ENCODE measurements at places on chromosomes 12 and 14.

- no peak overlapping the region for H3K4me3 ChIP-seq
- no peaks in the 10 kb centered on the region for H3K36me3 ChIP-seq
- H3K4me1 ChIP-seq = peaks cover 73% of the 10 kb centered on the region
- DNase-seq = peak; percentile 50
- H3K27me3 ChIP-seq = no peaks in the 10 kb centered on the region
Measured at GRCh38 chr12:2124466-2125023, 71.8 kb downstream of the CACNA1C start.

GRCh38 chr14:21068521-21069387, 1.4 kb upstream of the ARHGEF40 start:
- H3K27ac ChIP-seq = peak overlapping the region; percentile 93
- no peaks in the 10 kb centered on the region for H3K4me1 ChIP-seq
- peak; percentile 83 for DNase-seq
- no peaks in the 10 kb centered on the region for H3K36me3 ChIP-seq
- H3K4me3 ChIP-seq = peak overlapping the region; percentile 61
- H3K27me3 ChIP-seq = no peaks in the 10 kb centered on the region

DNA sequence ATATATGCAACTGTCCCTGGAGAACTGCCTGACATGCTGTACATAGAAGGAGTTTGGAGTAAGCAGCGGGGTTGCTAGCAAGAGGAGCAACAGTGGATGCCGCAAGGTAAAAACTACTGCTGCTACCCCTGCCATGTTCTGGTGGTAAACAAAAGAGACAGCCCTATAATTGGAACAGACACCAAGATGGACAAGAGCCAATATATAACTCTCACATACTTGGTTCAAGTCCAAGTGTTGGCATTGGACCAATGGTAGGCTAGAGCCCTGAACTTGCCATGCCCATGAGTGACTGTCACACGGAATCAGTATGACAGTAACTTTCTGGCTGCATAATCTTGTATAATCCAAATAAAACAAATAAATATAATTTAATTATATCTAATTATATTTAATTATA, 13.7 kb downstream of the ATXN7L3B start:
- H3K4me3 ChIP-seq = no peak overlapping the region
- no peaks in the 10 kb centered on the region for H3K4me1 ChIP-seq
- H3K27me3 ChIP-seq = no peaks in the 10 kb centered on the region
- H3K36me3 ChIP-seq = no peaks in the 10 kb centered on the region
- DNase-seq = no peak
- H3K27ac ChIP-seq = no peak overlapping the region

- peaks cover 44% of the 10 kb centered on the region for H3K4me1 ChIP-seq
- no peak for DNase-seq
- H3K4me3 ChIP-seq = no peak overlapping the region
- no peaks in the 10 kb centered on the region for H3K36me3 ChIP-seq
- H3K27me3 ChIP-seq = no peaks in the 10 kb centered on the region
- H3K27ac ChIP-seq = peak overlapping the region; percentile 76
Measured at GRCh38 chr14:60212503-60213371, 36.3 kb upstream of the PPM1A start.

DNA sequence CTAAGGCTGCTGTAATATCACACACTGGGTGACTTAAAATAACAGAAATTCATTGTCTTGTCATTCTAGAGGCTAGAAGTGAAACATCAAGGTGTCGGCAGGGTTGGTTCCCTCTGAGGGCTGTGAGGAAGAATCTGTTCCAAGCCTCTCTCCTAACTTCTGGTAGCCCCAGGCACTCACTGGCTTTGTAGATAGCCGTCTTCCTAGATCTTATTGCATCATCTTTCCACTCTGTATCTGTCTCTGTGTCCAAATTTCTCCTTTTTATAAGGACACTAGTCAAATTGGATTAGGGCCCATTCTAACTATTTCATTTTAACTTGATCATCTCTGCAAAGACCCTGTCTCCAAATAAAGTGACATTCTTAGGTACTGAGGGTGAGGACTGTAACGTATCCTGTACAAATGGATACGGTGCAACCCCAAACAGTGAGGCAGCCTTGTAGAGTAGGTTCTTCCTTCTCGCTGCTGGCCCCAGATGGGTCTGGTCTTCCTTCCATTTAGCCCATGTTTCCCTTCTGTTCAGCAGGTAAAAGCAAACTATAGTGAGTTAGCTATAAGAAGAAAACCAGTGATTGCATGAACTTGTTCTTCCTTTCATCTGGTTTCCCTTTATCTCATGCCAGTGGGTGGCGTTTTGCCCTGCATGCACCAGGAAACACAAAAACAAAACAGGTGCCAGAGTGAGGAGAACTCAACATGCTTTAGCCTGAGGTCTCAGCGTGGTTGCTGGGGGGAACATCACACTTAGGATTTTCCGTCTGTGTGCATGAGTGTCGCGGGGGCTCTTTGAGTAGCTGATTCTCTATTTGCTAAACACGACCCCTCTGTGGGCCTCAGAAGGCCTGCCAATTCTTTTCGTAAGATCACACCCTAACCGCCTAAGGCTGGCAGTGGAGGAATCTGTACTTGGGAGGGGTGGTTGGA, 19.5 kb downstream of the TTC9 start:
- no peak overlapping the region for H3K4me3 ChIP-seq
- no peaks in the 10 kb centered on the region for H3K27me3 ChIP-seq
- no peaks in the 10 kb centered on the region for H3K36me3 ChIP-seq
- no peak for DNase-seq
- no peaks in the 10 kb centered on the region for H3K4me1 ChIP-seq

DNA sequence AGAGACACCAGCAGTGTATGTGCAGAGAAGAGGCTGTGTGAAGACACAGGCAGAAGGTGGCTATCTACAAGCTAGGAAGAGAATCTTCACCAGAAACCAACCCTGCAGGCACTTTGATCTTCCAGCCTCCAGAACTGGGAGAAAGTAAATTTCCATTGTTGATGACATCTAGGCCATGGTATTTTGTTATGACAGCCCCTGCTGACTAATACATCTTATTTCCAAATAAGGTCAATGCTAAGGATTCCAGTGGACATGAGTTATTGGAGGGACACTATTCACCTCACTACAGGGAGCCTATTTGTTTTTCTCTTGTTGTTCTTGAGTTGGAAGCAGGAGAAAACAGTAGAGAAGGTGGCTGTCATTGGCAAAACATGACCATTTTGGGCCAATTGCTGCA, 88.5 kb upstream of the RIN3 start:
- H3K36me3 ChIP-seq = no peaks in the 10 kb centered on the region
- no peak overlapping the region for H3K27ac ChIP-seq
- H3K27me3 ChIP-seq = no peaks in the 10 kb centered on the region
- H3K4me1 ChIP-seq = no peaks in the 10 kb centered on the region

DNA sequence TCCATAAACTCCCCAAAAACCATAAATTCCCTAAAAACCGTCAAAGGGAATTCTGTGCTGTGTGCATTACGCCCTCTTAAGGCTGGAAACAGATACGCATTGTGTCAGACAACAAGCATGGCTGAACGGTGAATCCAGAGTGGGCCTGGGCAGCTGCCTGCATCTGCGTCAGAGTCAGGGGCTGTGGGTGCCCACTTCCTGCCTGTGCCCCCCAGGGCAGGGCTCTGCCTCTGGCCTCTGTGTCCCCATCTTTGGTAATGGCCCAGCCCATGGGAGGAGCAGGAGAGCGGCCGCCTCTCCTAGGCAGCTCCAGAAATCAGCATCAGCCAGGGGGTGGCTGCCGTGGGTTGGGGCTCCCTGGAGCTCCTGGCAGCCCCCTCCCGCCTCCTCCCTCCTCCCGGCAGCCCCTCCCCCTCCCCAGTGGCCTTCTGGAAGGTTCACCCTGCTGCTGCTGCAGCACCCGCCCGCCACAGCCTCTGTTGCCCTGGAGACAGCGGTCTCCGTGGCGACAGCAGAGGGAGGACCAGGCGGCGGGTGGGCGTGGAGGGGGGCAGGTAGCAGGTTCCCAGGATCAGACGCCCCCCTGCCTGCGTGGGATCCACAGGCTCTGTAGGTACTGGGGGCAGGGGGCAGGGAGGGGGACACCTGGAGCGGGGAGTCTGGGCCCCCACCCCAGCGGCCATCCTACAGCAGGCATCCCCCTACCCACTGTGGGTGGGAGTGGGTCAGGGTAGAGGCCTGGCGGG, 5.9 kb downstream of the MMP17 start:
- H3K27me3 ChIP-seq = peaks cover 82% of the 10 kb centered on the region
- H3K4me3 ChIP-seq = no peak overlapping the region
- H3K27ac ChIP-seq = no peak overlapping the region
- H3K4me1 ChIP-seq = peaks cover 35% of the 10 kb centered on the region

GRCh38 chr12:54954228-54954627, 30.3 kb downstream of the TESPA1 start:
- no peak overlapping the region for H3K27ac ChIP-seq
- H3K4me3 ChIP-seq = no peak overlapping the region
- H3K4me1 ChIP-seq = no peaks in the 10 kb centered on the region
- H3K27me3 ChIP-seq = no peaks in the 10 kb centered on the region

GRCh38 chr12:121318121-121318520, 21.6 kb upstream of the CAMKK2 start:
- H3K27me3 ChIP-seq = no peaks in the 10 kb centered on the region
- no peak for DNase-seq
- H3K4me3 ChIP-seq = no peak overlapping the region
- H3K4me1 ChIP-seq = no peaks in the 10 kb centered on the region
- H3K27ac ChIP-seq = no peak overlapping the region

GRCh38 chr12:104747955-104748354, 210.1 kb downstream of the SLC41A2 start:
- peaks cover 13% of the 10 kb centered on the region for H3K4me1 ChIP-seq
- no peak for DNase-seq
- peak overlapping the region; percentile 7 for H3K27ac ChIP-seq
- H3K27me3 ChIP-seq = no peaks in the 10 kb centered on the region
- no peak overlapping the region for H3K4me3 ChIP-seq

GRCh38 chr12:31647086-31647491, 12.4 kb upstream of the ETFBKMT start:
- no peaks in the 10 kb centered on the region for H3K36me3 ChIP-seq
- no peak overlapping the region for H3K27ac ChIP-seq
- DNase-seq = no peak
- H3K4me3 ChIP-seq = no peak overlapping the region
- no peaks in the 10 kb centered on the region for H3K27me3 ChIP-seq

- H3K27ac ChIP-seq = peak overlapping the region; percentile 84
- peaks cover 20% of the 10 kb centered on the region for H3K36me3 ChIP-seq
- H3K27me3 ChIP-seq = no peaks in the 10 kb centered on the region
- no peak for DNase-seq
- H3K4me3 ChIP-seq = peak overlapping the region; percentile 77
- H3K4me1 ChIP-seq = peaks cover 18% of the 10 kb centered on the region
Measured at GRCh38 chr14:20470603-20470901, 1.3 kb downstream of the PNP start.

Data from sigmoid colon (tissue), 7 donors.